ENCODE measurements at places on chromosomes 2 and 18. TPM values are rescaled to one million over a fixed set of nuclear protein-coding genes. Genes with fewer than 3 reads are reported as not detected.

- peak within 1 kb of the TSS; percentile 92 for H3K4me3 ChIP-seq
- no peaks in the 10 kb centered on the region for H3K27me3 ChIP-seq
- peak; percentile 16 for DNase-seq
- peaks cover 19% of the 10 kb centered on the region for H3K36me3 ChIP-seq
- H3K27ac ChIP-seq: peak within 1 kb of the TSS; percentile 89
Measured at GRCh38 chr2:69914950-69915945, at the start of gene MXD1. Gene MXD1, plus strand, starts transcription at chr2:69915109. Its CDS starts 222 bp downstream, at chr2:69915331.

- no peaks in the 10 kb centered on the region for H3K27me3 ChIP-seq
- H3K4me1 ChIP-seq: no peaks in the 10 kb centered on the region
- DNase-seq: no peak
- H3K27ac ChIP-seq: no peak overlapping the region
Measured at GRCh38 chr2:46534589-46534988, 55.2 kb downstream of the TMEM247 start.

GRCh38 chr2:161384864-161385263 is 31.2 kb upstream of the TBR1 start:
- DNase-seq: no peak
- H3K27ac ChIP-seq: no peak overlapping the region
- H3K4me1 ChIP-seq: no peaks in the 10 kb centered on the region
- H3K27me3 ChIP-seq: no peaks in the 10 kb centered on the region

GRCh38 chr2:7378591-7378990 is 461.4 kb downstream of the RNF144A start:
- no peaks in the 10 kb centered on the region for H3K36me3 ChIP-seq
- H3K4me3 ChIP-seq: no peak overlapping the region
- no peak overlapping the region for H3K27ac ChIP-seq

- DNase-seq: no peak
- peaks cover 26% of the 10 kb centered on the region for H3K4me1 ChIP-seq
- no peak overlapping the region for H3K4me3 ChIP-seq
- H3K27ac ChIP-seq: no peak overlapping the region
- no peaks in the 10 kb centered on the region for H3K27me3 ChIP-seq
Measured at GRCh38 chr2:72821118-72821517, 4.7 kb downstream of the EXOC6B start.

- no peaks in the 10 kb centered on the region for H3K36me3 ChIP-seq
- no peaks in the 10 kb centered on the region for H3K27me3 ChIP-seq
- peaks cover 12% of the 10 kb centered on the region for H3K4me1 ChIP-seq
- no peak overlapping the region for H3K4me3 ChIP-seq
Measured at GRCh38 chr2:146130290-146130689, 1610.4 kb upstream of the ZEB2 start.

GRCh38 chr2:145383961-145384360 is 864.0 kb upstream of the ZEB2 start:
- no peaks in the 10 kb centered on the region for H3K27me3 ChIP-seq
- H3K4me1 ChIP-seq: no peaks in the 10 kb centered on the region
- H3K36me3 ChIP-seq: no peaks in the 10 kb centered on the region
- H3K4me3 ChIP-seq: no peak overlapping the region
- no peak overlapping the region for H3K27ac ChIP-seq

GRCh38 chr2:232398293-232399034 is 8.2 kb upstream of the ALPG start:
- H3K4me3 ChIP-seq: no peak overlapping the region
- H3K27me3 ChIP-seq: no peaks in the 10 kb centered on the region
- DNase-seq: peak; percentile 35
- no peak overlapping the region for H3K27ac ChIP-seq
- no peaks in the 10 kb centered on the region for H3K36me3 ChIP-seq

DNA sequence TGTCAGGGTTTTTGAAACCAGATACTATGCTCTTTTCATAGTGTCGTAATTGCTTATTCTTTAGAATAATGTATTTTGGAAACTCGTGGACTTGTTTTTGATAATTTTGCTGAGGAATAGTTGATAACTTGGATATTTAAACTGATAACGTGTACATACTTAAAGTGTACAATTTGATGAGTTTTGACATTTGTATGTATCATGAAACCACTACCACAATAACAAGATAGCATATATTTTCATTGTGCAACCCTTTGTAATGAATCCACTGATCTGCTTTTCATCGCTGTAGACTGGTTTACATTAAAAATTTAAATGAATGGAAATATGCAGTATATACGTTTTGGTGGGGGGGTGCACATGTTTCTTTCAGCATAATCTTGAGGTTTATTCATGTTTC is 45.8 kb downstream of the AGFG1 start:
- no peak overlapping the region for H3K4me3 ChIP-seq
- no peaks in the 10 kb centered on the region for H3K27me3 ChIP-seq
- H3K27ac ChIP-seq: no peak overlapping the region
- H3K36me3 ChIP-seq: peaks cover 12% of the 10 kb centered on the region

GRCh38 chr2:46306330-46306751 is 9.1 kb downstream of the EPAS1 start:
- H3K27me3 ChIP-seq: no peaks in the 10 kb centered on the region
- H3K36me3 ChIP-seq: 0 out of 2 replicates have a peak, but pooled peaks cover 5% of the 10 kb centered on the region
- H3K4me3 ChIP-seq: peak overlapping the region; percentile 41
- peaks cover 78% of the 10 kb centered on the region for H3K4me1 ChIP-seq
- peak overlapping the region; percentile 93 for H3K27ac ChIP-seq

GRCh38 chr2:25419678-25420242 is 78.0 kb upstream of the DNMT3A start:
- H3K4me3 ChIP-seq: no peak overlapping the region
- H3K27me3 ChIP-seq: no peaks in the 10 kb centered on the region

- H3K4me3 ChIP-seq: no peak overlapping the region
- no peak for DNase-seq
- no peak overlapping the region for H3K27ac ChIP-seq
- peaks cover 16% of the 10 kb centered on the region for H3K4me1 ChIP-seq
- H3K36me3 ChIP-seq: no peaks in the 10 kb centered on the region
Measured at GRCh38 chr2:45813003-45813941, 161.8 kb downstream of the PRKCE start.

DNA sequence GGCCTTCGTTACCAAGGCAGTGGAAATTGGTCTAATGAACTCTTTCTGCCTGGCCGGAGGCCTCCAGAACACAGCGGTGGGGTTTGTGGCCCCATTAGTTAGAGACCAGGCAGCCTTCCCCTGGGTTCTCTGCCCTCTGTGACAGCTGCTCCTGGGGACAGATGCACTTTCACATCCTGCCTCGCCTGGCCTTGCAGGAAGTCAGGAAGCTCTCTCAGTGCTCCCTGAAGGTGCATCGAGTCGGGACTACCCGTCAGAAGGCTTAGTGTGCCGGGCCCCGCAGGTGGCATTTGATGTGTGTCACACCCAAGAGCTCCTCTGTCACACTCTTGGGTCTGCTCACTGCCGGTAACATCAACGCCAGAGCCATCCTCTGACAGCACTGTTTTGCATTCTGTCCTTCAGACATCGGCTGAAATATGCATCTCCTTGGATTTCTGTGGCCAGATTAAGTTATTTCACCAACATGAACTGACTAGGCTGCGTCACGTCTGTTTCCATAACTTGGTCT is 158.3 kb downstream of the LDLRAD4 start:
- no peak overlapping the region for H3K4me3 ChIP-seq
- H3K27ac ChIP-seq: no peak overlapping the region
- DNase-seq: no peak
- H3K4me1 ChIP-seq: peaks cover 10% of the 10 kb centered on the region
- no peaks in the 10 kb centered on the region for H3K36me3 ChIP-seq

Gene CTNNA2
- total RNA-seq: not detected

Gene MC4R
- total RNA-seq: not detected

Gene MAP3K19
- not detected for total RNA-seq

Gene GAREM2
- 1.4 TPM for total RNA-seq

Gene SCN3A
- total RNA-seq: 0.12 TPM

Gene RNF152
- 2.8 TPM for total RNA-seq

Gene ZNF236
- total RNA-seq: 8.8 TPM
